ENCODE measurements at places on chromosomes 7 and 10. TPM values are rescaled to one million over a fixed set of nuclear protein-coding genes. Genes with fewer than 3 reads are reported as not detected.

The DLX6 gene
- 0.15 TPM for total RNA-seq

The INMT gene
- total RNA-seq: not detected

The EBLN1 gene
- total RNA-seq: not detected

The GNG11 gene
- 1.7 TPM for total RNA-seq

The TPST1 gene
- 32.6 TPM for total RNA-seq

The MRLN gene
- not detected for total RNA-seq

The VAX1 gene
- not detected for total RNA-seq

The AGBL3 gene
- 0.46 TPM for total RNA-seq

The TUBB8 gene
- total RNA-seq: not detected

The AGR2 gene
- total RNA-seq: 2.2 TPM

The PANK1 gene
- total RNA-seq: 4.6 TPM

The HOXA10 gene
- total RNA-seq: 1.1 TPM

The PAX4 gene
- not detected for total RNA-seq

The AZGP1 gene
- total RNA-seq: 0.39 TPM

The GPR15LG gene
- not detected for total RNA-seq

The CAMK2B gene
- 0.04 TPM for total RNA-seq

All from hair follicular keratinocyte (primary cell).